ENCODE measurements at places on chromosomes 7 and 10.

GRCh38 chr7:140214075-140214684 is 37.4 kb upstream of the KDM7A start:
- DNase-seq: no peak

- DNase-seq: no peak
Measured at GRCh38 chr7:114956702-114957101, 34.8 kb downstream of the MDFIC start.

DNA sequence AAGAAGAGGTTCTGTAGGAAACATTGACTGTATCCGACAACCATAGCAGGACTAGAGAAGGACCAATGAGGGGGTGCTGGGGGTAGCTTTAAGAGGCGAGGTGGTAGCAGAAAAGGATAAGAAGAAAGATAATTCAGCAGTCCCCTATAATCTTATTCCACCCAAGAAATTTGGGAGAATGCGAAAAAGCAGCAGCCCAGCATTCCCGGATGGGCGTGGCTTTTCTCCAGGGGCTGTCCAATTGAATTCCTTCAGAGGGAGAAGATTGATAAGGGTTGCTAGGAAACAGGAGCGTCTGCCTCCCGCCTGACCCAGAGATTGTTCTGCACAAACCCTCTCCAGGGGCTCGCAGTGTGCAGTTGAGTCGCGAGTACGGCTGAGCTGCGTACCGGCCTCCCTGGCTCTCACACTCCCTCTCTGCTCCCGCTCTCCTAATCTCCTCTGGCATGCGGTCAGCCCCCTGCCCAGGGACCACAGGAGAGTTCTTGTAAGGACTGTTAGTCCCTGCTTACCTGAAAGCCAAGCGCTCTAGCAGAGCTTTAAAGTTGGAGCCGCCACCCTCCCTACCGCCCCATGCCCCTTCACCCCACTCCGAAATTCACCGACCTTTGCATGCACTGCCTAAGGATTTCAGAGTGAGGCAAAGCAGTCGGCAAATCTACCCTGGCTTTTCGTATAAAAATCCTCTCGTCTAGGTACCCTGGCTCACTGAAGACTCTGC is at the start of gene GRM3:
GRM3 (plus strand) TSS at position 349 of the 721 bp plus-strand sequence. CDS start 121,237 bp downstream, outside the sequence.
- peak; percentile 12 for DNase-seq

DNA sequence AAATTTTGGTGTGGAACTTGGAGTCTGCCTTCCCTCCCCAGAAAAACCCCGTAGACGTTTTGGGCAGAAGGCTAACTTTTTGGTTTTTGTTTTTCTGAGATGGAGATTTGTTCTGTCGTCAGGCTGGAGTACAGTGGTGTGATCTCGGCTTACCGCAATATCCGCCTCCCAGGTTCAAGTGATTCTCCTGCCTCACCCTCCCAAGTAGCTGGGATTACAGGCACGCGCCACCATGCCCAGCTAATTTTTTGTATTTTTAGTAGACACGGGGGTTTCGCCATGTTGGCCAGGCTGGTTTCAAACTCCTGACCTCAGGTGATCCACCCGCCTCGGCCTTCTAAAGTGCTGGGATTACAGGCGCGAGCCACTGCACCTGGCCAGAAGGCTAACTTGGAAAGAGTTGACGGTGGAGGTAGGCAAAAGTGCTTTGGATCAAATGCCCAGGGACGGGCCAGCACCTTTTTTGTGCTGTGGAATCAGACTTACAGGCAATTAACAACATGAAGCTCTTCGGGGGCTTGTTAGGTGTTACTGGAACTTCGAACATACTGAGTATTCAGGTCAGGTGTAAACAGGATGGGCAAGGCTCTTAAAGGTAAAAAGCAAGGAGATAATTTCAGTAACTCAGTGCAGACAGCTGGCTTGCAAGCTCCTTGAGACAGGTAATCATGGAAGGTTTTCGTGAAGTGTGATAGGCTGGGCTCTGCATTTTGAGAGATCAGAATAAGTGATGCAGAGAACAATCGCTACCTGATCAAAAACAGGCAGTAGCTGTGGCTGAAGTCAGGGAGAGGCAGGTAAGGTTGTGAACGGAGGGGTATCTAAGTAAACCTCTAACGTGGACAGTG is 1.8 kb downstream of the PPP1R35 start:
- DNase-seq: no peak

DNA sequence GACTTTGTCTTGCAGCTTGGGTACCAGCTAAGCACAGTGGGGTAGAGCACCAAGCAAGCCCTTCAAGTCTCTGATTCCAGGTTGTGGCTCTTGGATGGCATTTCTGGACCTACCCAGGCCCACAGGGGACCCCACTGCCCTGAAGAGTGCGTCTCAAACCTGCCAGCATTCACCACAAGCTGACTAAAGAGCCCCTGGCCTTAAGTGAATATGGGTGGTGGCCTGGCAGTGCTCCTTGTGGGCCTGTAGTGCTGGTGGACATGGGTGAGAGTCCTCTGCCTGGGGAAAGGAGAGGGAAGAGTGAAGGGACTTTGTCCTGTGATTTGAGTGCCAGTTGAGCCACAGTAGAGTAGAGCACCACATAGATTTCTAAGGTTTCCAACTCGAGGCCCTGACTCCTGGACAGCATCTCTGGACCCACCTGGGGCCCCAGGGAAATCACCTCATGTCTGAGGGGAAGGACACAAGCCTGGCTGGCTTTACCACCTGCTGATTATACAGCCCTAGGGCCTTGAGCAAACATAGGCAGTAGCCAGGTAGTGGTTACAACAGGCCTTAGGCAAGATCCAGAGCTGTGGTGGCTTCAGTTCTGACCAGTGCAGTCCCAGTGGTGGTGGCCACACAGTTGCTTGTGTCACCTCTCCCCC is 23.7 kb downstream of the GSDME start:
- no peak for DNase-seq

DNA sequence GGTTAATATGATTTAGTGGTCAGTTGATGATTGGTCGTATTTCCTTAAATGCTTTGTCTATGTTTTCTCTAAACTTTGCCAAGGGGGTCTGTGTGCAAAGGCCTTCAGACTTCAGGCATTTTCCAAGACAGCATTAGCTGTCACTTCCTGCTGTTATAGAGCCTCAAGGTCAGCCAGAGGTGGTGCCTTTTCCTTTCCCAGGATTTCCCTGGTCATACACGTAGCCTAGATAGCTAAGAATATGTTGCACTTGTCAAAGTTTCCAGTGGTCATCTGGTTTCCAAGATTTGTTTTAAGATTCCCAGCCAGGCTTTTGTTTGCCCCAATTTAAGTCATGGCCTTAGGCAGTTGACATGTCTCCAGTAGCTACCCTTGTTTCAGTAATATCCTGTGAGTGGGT is 133.2 kb upstream of the IGFBP3 start:
- DNase-seq: no peak

GRCh38 chr10:25938405-25938804 is 4.4 kb downstream of the MYO3A start:
- DNase-seq: no peak

- peak; percentile 74 for DNase-seq
Measured at GRCh38 chr7:24757353-24758275, at the start of gene GSDME. TSS of gene GSDME (minus strand) at chr7:24757464. CDS start at chr7:24749774, 7,690 bp downstream.

DNA sequence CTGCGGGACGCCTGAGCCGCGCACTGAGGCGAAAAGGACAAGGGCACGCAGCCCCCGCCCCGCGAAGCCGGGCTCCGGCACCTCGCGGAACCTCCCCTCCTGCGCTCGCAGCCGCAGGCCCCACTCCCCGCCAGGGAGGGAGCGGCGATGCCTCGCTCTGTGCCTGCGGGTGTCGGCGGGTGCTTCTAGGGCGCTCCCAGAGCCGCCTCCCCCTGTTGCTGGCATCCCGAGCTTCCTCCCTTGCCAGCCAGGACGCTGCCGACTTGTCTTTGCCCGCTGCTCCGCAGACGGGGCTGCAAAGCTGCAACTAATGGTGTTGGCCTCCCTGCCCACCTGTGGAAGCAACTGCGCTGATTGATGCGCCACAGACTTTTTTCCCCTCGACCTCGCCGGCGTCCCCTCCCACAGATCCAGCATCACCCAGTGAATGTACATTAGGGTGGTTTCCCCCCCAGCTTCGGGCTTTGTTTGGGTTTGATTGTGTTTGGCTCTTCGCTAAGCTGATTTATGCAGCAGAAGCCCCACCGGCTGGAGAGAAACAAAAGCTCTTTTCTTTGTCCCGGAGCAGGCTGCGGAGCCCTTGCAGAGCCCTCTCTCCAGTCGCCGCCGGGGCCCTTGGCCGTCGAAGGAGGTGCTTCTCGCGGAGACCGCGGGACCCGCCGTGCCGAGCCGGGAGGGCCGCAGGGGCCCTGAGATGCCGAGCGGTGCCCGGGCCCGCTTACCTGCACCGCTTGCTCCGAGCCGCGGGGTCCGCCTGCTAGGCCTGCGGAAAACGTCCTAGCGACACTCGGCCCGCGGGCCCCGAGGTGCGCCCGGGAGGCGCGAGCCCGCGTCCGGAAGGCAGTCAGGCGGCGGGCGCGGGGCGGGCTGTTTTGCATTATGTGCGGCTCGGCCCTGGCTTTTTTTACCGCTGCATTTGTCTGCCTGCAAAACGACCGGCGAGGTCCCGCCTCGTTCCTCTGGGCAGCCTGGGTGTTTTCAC is 519 bp downstream of the ITGB8 start:
- peak; percentile 46 for DNase-seq

DNA sequence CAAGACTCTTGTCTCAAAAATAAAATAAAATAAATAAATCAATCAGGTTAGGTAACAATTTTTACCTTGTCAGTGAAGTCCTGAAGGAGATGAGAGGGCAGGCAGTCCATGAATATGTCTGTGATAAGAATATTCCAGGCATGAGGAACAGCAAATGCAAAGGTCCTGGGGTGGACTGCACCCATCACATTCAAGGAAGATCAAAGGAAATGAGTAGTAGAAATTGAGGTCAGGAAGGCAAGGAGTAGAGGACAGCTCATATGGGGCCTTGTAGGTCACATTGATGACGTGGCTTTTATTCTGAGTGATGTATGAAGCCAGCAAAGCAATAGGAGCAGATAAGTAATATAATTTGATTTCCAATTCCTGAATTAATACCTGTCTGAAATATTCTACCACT is 76.5 kb upstream of the TCF7L2 start:
- DNase-seq: no peak

DNA sequence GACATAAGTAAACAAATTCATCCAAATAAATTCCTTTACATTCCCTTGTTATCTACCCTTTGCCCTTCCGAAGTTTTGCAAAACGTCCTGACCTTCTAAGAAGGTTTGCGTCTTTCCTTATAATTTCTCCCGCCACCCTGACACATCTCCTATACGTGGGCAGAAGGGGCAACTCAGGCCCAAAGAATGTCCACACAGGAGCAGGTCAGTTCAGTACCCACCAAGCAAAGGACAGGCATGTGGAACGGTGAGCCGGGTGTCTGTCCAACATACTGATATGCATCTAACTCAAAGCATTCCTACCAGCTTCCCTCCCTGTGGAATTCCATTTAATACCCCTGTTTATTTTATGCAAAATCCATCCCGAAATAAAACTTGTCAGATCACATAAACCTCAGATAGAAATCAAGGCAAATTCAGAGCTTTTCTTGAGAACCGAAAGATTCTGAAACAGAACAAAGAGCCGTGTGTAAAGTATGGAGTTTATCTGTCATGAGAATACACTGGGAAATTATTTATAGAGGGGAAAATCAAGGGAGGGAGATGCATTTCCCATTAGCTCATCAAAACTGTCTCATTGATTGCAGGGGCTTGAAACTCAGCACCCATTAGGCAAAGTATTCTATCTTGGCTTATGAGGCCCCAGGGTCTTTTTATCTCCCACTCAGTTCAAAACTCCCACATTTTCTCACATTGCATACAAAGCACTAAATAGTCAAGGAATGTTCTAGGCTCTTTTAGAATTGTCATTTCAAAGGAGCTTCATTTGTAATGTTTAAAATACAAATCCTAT is 85.4 kb downstream of the GPR26 start:
- no peak for DNase-seq

- peak; percentile 51 for DNase-seq
Measured at GRCh38 chr7:83469076-83469475, 179.9 kb downstream of the SEMA3E start.

- DNase-seq: no peak
Measured at GRCh38 chr10:93452143-93452542, 30.0 kb downstream of the MYOF start.

GRCh38 chr7:130379019-130379418 is 1.3 kb upstream of the CPA1 start:
- DNase-seq: no peak

GRCh38 chr7:51046103-51046466 is 263.4 kb upstream of the GRB10 start:
- DNase-seq: peak; percentile 33

- peak; percentile 13 for DNase-seq
Measured at GRCh38 chr10:53903756-53904155, 897.3 kb downstream of the PCDH15 start.

- peak; percentile 12 for DNase-seq
Measured at GRCh38 chr7:106737202-106737562, 76.2 kb upstream of the CCDC71L start.

DNA sequence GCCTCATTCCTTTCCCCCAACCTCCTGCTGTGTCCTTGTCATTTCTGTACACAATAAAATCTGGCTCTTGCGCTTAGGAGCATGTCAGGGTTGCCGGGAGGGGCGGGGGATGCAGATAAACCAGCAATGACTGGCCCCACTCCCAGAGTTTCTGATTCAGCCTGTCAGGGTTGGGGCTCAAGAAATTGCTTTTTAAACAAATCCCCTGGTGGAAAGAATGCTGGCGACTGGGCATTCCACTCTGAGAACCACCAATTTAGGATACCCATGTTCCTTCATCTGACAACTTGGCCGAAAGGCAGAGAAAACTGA is 376.4 kb downstream of the TCERG1L start:
- DNase-seq: no peak

DNA sequence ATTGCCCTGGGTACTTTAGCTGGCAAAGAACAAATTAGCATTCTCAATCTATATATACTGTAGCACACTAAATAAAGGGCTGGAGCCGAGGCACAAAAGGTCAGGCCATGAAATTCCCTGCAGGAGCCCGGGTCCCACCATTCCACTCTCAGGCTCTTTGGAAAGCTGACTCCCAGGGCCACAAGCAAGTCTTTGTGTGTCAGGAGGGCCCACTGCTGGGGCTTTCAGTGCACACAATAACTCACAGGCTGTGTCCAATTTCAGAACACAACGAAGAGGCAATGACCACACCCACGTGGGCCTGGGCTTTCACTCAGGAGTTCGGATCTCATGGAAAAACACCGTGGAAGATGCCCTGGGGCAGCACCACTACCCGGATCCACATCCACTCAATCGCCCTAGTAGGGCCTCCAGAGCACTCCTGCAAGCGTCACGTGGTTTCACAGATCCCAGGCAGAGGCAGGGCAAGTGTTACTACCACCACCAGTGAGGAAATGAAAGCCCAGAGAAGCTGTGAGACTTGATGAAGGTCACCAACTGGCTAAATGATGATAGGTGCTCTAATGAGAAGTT is 60.3 kb downstream of the COBL start:
- no peak for DNase-seq

GRCh38 chr10:61589547-61590243 is 73.0 kb upstream of the CABCOCO1 start:
- no peak for DNase-seq

Data from RWPE1 (cell line).